ENCODE measurements at places on chromosomes 3 and 15.

DNA sequence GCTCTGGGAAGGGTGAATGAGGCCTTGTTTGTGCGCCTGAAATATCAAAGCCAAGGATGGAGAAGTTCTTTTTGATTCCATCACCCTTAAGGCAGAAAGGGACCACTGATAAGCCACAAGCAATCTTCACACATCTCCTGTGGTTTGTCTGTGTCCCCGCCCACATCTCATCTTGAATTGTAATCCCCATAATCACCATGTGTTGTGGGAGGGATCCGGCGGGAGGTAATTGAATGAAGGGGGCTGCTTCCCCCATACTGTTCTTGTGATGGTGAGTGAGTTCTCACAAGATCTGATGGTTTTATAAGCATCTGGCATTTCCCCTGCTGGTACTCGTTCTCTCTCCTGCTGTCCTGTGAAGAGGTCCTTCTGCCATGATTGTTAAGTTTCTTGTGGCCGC, 329.6 kb upstream of the RGMA start:
- DNase-seq, result no peak

GRCh38 chr3:51703761-51704510, 2.9 kb upstream of the GRM2 start:
- no peak for DNase-seq

GRCh38 chr15:52294881-52295420, 653 bp downstream of the MYO5C start:
- DNase-seq, result no peak

- no peak for DNase-seq
These were observed 31.8 kb downstream of the DAG1 start for GRCh38 chr3:49501842-49502241.

- DNase-seq, result no peak
These were observed 8.9 kb upstream of the PAK6 start for GRCh38 chr15:40229956-40230355.

- peak; percentile 71 for DNase-seq
These were observed 4.0 kb upstream of the SMCO1 start for GRCh38 chr3:196518966-196519717.

GRCh38 chr3:77038468-77038929, 1.4 kb upstream of the ROBO2 start:
- DNase-seq, result peak; percentile 90

DNA sequence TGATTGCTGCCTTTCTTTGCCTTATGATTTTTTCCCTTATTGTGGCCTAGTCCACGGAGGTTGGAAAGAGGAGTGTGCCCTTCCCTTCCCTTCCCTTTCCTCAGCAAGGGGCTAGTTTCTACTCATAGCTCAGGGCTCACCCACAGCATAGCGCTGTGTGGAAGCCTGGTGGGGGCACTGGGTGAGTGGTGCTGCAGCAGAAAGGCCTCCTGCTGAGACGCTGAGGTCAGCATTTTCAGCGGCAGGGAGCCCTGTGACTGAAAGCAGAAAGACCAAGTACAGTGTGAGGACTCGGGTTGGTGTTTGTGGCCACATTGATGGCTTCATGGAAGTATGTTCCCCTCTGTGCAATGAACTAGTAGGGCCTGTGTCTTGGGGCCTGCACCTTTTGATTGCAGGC, 21.9 kb downstream of the CACNA1D start:
- DNase-seq, result no peak

DNA sequence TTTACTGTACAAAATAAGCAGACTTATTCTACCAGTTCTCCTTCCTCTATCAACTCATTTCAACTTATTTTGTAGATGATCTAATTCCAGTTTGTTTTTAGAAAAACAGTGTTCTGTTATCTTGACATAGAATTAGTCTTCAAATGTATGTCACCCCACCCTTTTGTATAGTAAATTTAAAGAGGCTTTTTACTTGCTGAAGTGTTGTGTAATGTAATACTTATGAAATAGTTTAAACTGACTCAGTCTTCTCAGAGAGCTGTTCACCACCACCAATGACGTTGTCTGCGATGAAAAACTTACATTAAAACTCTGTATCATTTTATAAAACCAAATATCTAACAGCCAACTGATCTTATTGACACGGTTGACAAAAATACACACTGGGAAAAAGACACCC, 82.9 kb downstream of the RAP2B start:
- peak; percentile 27 for DNase-seq

DNA sequence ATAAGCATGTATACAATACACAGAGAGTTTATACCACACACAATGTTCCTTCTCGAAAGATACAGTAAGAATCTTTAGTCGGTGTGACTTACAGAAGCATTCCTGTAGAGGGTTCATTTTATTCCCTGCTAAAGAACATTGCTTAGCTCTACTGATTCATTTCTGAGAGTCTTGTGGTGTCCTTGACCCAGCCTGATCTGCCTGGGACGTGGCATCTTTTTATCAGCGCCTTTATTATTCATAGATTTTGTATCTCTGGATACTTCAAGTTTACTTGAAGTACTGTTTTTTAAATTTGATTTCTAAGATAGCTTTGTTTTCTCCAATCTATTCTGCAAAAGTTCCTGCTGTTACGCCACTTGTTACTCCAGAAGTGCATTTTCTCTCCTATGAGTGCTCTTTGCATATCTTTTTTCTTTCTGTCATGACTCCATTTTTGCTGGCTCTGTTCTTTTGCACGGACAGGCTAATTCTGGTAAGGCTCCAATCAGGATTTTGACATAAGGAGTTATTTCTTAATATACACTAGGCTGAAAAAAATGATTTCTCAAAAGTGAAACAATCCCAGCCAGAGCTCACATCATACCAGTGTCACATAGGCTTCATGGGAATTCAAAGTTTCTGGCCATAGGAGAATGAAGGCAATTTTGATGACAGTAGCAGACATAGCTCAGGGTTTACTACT, 114.5 kb upstream of the TNIK start:
- peak; percentile 23 for DNase-seq

DNA sequence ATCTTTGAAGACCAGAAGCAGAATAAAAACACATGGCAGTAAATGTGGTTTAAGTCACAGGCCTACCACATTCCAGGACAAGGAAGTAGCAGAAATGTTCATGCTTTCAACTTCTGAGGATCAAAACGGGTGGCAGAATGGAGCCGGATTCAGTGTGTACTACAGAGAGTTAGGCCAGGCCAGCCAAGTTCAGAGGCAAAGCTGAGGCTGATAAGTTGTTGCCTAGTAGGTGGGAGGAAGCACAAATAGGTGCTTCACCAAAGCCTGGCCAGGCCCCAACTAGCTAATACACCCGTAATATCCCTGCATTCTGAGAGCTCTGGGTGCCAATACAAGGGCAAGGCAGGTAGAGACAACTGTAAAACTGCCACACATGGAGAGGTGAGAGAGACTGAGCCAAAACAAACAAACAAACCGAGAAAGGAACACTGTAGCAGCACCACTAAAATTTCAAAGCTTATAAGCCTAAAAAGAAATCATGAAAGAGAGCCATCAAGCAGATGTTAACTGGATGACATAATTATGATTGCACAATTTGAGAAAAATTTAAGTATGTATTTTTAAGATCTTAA, 156.4 kb upstream of the CBLB start:
- DNase-seq, result peak; percentile 37

GRCh38 chr3:15321349-15321748, 11.0 kb downstream of the SH3BP5 start:
- no peak for DNase-seq

DNA sequence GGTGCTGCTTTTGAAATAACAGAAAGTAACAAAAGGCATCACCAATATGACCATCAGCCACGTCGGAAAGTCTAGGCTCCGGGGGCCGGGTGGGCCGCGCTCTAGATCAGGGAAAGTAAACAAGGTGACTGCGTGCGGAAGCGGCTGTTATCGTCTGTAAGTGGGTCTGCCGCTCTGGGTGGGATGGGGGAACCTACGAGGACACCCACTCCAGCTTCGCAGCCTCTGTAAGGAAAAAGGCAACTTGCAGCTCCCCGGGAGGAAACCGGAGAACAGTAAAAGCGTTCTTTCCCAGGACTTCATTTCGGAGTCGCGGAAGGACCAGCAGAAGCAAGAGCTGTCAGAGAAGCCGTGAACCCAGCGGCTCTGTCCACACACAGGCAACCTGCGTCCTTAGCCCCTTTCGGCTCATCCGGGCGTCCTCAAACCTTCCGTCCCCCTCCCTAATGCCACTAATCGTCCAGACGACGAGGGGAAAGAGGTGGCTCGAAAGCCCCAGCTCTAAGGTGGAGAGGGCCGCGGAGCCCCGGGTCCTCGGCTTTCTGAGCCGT, 461 bp downstream of the XRN1 start:
- DNase-seq, result peak; percentile 39

DNA sequence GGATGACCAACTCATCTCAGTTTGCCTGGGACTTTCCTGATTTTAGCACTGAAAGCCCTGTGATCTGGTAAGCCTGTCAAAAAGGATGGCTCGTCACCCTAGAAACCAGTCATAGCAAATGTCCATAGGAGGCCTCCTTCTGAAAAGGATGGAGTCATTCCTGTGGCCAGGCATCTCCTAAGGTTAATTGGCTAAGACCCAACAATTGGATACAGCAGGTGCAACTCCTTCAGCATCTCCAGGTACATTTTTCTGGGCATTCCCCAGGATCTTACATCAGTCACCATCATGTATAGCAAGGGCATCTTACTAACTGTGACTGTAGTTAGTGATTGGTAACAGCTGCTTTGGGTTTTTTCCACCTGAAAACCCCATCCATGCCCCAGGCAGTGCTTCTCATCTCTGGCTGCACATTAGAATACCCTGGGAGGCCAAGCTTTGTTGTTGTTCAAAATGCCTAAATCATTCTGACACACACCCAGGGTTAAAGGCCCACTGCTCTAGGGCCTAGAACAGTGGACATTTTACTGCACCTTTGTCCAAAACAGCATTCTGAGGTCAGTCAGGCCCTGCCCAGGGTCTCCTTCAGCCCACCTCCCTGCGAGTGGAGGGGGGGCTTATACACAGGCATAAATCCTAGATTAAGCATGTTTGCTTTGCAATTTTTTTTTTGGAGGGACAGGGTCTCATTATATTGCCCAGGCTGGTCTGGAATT, 28.3 kb upstream of the GALNT15 start:
- DNase-seq, result no peak

GRCh38 chr15:54559405-54560069, 581.3 kb downstream of the UNC13C start:
- no peak for DNase-seq

- DNase-seq, result peak; percentile 75
These were observed 7.2 kb upstream of the FBLN2 start for GRCh38 chr3:13541691-13542090.

- DNase-seq, result no peak
These were observed 86.1 kb downstream of the UNC13C start for GRCh38 chr15:54064365-54064764.

GRCh38 chr3:71138410-71138809, 445.1 kb downstream of the FOXP1 start:
- DNase-seq, result no peak

- DNase-seq, result no peak
These were observed 3.7 kb downstream of the CHRNA3 start for GRCh38 chr15:78617076-78617475.

DNA sequence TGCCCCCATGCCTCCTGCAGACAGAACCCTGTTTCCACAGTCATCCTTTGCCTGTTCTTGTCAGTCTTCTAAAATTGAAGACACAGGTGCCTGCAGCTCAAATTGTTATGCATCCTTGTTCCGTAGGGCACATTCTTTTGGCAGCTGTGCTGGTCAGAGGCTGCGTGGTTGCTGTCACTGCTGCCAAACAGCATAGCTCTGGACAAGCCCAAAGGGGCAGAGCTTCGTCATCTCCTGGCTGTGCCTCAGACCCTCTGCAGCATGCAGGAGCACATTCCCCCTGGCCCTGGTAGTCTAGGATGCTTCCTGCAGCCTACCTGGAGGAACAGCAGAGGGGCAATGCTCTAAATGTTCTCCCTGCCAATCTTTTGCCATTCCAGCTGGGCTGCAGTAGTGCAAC, 2.1 kb upstream of the FBXL22 start:
- DNase-seq, result no peak

DNA sequence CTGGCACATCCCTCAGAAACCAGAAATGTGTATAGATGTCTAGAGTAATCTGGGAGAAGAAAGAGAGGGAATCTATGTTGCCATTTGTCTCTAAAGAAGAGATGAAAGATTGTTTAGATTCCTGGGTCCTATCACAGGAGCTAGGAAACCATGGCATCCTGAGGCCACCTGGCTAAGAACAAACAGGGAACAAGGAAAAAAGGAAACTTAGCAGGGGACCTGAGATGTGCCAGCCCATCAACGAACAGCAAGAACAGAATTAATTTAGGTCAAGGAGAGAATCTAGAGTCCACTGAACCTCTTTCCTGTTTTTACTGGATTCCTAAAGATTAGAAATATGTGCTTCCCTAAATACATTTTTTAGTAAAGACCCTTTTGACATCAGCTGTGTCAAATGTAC, 30.3 kb downstream of the IP6K1 start:
- no peak for DNase-seq

GRCh38 chr3:49906073-49906743, 2.5 kb upstream of the MST1R start:
- DNase-seq, result peak; percentile 48

DNA sequence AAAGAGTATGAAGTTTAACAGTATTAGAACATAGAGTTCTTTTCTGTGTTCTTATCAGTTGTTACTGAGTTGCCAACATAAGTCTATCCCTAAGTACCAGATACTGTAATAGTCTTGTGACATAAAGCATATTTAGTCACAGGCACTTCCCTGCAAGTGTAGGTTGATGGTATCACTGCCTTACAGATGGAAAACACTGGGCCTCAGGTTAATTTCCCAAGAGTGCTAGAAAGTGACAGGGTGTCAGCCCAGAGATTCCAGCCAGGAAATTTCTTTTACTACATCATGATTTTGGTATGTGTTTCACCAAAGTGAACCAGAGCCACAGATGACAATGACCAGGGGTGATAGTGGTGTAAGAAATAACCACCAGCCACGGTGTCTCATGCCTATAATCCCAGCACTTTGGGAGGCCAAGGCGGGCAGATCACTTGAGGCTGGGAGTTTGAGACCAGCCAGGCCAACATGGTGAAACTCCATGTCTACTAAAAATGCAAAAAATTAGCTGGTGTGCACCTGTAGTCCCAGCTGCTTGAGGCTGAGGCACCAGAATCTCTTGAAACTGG, 3.2 kb downstream of the EIF1B start:
- DNase-seq, result no peak

DNA sequence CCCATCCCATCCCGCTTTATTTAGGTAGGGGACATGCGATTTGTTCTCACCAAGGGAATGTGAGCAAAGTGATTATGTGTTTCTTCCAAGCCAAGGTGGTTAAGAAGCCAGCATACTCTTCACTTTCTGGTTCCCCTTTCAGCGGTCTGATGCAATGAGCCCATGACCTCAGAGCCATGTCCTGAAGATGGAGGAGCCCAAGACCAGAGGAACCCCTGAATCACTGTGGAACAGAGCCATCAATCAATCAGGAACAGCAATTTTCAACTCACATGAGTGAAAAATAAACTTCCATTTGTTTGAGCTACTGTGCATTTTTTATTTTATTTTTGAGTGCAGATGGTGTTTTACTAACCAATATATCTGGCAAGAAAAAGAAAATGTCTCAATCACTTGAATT, 10.8 kb downstream of the THRB start:
- DNase-seq, result no peak

Measured in fibroblast of skin of scalp (primary cell).